Activated T-cell treated with anti-CD3 and anti-CD28 coated beads, Interleukin-2, amount 50 U/mL, for 48 hours (primary cell): ENCODE measurements at places on chromosomes 1 and 21.

DNA sequence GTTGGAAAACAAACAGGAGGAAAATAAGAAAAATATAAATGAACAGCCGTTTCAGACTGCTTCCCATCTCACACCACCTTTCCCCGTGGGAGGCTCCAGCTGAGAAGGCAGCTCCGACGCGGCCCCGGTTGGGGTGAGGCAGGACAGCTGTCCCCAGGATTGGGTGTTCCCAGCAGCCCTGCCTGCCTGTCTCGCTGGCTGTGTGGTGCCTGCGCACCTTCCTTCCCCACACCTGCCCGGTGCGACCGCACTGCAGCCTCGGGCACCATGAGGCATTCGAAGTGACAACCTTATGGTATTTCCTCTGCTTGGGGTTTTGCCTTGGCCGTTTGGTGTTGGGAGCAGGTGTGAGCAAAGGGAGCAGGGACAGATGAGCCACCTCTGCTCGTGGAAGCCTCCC lies 161.6 kb downstream of the PRDM16 start:
- no peak for DNase-seq

- peak; percentile 58 for DNase-seq
Observed at GRCh38 chr1:114510274-114511031, 550 bp downstream of the TRIM33 start.

DNA sequence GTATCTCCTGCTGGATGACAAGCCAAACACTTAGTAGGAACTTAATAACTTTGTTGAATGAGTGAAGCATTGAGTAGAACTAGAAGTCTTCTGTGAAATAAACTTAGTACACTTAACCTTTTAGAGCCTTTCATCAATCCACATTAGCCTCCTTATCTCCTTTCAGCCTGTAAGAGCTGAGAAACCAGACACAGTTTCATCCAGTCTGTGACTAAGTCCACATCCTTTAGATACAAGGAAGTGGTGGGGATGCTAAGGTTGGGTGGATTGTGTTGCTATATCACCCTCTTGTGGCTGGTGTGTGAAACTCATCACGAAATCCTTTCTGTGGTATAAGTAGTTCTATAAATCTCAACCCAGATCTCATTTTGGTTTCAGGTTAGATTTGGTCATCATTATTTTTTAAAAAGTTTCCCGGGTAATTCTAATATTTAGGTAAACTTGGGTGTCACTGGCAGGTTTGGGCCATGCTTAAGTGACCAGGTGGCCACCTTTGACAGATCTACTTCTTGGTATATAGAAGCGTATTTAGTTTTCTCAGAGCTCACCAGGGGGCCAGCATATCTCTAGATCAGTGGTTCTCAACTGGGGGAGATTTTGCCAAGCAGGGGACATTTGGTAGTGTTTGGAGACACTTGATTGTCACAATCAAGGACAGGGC lies 27.8 kb upstream of the CD84 start:
- DNase-seq, result peak; percentile 57

GRCh38 chr1:56411021-56411420 lies 168.3 kb downstream of the PLPP3 start:
- no peak for DNase-seq

- no peak for DNase-seq
Observed at GRCh38 chr1:168631671-168632400, 55.4 kb downstream of the XCL1 start.
